ENCODE measurements at places on chromosomes 1 and 21.
A peak's percentile ranks its signal among the peaks of the same experiment; 100 is the strongest.

GRCh38 chr1:92910081-92910480, 51.2 kb downstream of the DIPK1A start:
- no peak for DNase-seq

- no peak for DNase-seq
Observed at GRCh38 chr1:218369688-218370511, 24.8 kb downstream of the TGFB2 start.

DNA sequence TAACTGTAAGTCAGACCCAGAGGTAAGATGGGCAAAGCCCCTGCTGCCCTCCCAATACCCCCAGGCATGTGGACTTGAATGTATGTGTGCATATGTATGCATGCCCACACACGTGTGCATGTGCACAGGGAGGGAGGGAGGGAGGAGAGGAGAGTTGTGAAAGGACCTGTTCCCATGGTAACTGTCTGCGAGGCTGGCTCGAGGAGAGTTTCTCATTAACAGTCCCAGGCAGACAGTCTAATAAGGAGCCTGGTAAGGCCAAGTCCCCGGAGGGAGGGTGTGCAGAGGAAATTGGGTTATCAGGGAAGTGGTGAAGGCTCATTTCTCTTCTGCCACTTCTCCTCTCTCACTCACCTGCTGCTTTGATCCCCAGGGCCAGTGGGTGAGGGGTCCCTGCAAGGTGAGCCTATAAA, 74.9 kb downstream of the NFASC start:
- DNase-seq: no peak

- no peak for DNase-seq
Observed at GRCh38 chr1:19866758-19867157, 15.4 kb upstream of the OTUD3 start.

GRCh38 chr1:170929412-170929834, 5.9 kb upstream of the MROH9 start:
- no peak for DNase-seq

DNA sequence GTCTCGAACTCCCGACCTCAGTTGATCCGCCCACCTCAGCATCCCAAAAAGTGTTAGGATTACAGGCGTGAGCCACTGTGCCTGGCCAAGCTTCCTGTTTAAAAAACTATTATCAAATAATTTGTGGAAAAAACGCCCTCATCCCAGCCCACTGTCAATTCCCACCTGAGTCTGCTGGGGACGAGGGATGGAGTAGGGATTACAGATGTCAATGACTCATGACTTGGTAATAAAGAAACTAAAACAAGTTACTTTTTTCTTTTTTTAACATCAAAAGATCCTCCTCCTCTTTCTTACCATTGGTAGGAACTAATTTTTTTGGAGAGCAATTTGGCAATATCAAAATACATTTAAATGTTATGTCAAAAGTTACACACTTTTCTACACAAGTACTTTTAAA, 9.7 kb downstream of the CNN3 start:
- no peak for DNase-seq

GRCh38 chr21:29152916-29153315, 22.5 kb downstream of the MAP3K7CL start:
- no peak for DNase-seq

DNA sequence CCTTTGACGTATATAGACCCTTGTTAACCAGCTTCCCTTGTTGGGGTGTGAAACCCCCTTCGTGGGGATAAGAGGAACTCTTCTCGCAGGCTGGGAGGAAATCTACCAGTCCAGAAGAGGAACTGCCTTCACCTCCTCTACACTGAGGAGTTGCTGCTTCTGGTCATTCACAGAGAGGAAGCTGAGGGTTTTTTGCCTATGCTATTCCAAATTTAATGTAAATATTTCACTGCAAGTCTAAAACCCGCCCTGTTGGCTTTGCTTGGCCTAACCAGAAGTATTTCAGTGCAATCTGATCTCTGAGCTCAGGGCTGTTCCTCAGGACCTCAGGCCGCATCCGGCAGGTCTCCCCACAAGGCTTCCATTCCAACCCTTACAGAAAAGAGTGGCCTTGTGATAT, 150.1 kb downstream of the HIVEP3 start:
- no peak for DNase-seq

- DNase-seq: no peak
Observed at GRCh38 chr1:65002156-65002507, 35.8 kb upstream of the JAK1 start.

DNA sequence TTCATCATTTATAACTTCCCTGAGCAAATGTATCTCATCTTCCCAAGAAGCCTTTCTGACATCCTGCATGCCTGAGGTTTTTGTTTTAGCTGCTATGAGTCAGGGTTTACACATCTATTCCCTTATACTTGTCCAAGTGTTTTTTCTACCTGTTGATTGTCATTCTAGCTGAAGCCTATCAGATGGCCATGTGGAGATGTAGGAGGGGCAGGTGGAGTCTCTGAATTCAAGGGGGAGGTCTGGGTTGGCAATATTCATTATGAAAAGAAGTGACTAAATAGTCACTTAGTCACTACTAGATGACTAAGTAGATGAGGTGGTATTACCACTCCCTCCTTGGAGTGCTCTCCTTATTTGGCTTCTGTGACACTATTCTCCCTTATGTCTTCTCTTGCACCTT, 52.4 kb downstream of the XCL1 start:
- no peak for DNase-seq

- peak; percentile 26 for DNase-seq
Observed at GRCh38 chr1:36420836-36421317, 23.2 kb upstream of the LSM10 start.

DNA sequence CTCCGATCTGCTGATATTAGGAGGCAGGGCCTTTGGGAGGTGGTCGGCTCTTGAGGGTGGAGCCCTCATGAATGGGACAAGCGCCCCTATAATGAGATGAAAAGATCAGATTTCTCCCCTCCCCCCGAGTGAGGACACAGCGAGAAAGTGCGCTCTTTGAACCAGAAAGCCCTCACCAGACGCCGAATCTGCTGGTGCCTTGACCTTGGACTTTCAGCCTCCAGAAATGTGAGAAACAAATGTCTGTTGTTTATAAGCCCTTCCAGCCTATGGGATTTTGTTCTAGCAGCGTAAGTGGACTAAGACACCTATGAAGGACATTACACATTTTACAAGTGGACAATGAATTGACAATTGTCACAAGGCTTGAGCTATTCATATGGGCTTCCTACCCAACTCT, 80.2 kb downstream of the RIPK4 start:
- no peak for DNase-seq

- no peak for DNase-seq
Observed at GRCh38 chr1:113012149-113012548, 56.2 kb upstream of the SLC16A1 start.

DNA sequence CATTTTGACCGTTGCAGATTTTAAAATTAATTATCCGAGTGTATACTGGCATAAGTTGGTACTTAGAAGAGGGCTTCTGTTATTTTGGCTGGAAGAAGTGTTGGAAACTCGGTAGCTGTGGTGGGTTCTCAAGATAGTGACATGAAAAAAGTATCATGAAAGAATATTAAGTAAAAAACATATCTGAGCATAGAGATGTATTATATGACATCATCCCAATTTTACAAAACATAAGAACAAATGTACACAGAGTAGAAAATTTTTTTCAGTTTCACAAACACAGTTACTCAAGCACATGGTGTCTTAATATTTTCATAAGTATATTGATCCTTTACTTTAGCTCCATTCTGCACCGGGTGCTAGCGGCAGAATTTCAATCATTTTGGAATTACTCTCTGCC, 684 bp downstream of the IFI16 start:
- no peak for DNase-seq

DNA sequence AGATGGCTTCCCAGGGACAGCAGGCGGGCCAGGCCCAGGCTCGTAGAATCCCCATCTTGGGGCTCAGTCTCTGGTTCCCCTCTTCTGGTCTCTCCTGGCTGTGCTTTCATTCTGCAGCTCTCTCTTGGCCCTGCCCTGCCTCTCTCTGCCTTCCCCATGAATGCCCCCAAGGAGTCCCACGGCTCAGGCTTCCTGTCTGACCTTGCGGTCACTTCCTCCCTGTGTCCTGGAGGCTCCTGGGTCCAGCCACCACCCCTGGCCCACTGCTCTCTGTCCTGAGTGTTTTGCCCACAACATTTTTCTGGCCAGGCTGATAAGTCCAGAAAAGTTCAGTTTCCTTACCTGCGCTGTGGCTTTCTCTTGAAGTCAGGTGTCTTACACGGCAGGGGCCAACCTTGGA, 29.1 kb downstream of the PIGP start:
- DNase-seq: no peak

DNA sequence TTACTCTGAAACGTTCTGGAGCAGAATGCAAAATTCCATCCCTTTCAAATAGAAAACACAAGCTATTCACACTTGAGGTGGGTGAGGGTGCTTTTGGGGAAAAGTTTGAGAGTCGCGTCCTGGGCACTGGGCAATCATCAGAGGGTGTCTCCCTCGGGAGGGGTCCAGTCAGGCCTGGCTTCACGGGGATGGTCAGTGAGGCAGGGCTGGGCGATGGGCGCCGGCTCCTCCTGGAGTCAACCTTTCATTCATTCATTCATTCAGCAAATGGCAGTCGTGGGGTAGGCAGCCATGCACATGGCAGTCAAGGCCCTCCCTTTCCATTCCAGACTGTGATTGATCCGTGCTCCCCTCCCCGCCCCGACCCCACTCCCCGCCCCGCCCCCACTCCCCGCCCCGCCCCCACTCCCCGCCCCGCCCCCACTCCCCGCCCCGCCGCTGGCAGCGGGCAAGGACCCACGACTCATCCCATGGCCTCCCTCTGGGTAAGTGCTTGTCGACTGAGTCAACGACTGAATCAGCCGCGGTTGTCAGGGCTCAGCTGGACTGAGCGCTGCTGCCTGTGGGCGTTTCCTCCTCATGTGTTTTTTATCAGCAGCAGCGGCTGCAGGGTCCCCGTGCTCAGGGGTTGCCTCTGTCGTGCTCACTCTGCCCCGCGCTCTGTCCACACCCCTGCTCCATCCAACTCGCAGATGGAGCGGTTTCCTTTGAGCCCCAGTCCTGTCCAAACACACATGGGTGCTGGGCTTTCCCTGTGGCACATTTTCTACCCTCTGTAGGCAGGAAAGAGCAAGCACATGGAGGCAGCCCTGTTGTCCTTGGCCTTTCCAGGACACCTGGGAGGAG, 12.5 kb upstream of the SPSB1 start:
- no peak for DNase-seq

- DNase-seq: no peak
Observed at GRCh38 chr1:36176106-36176949, 20.4 kb downstream of the MAP7D1 start.

DNA sequence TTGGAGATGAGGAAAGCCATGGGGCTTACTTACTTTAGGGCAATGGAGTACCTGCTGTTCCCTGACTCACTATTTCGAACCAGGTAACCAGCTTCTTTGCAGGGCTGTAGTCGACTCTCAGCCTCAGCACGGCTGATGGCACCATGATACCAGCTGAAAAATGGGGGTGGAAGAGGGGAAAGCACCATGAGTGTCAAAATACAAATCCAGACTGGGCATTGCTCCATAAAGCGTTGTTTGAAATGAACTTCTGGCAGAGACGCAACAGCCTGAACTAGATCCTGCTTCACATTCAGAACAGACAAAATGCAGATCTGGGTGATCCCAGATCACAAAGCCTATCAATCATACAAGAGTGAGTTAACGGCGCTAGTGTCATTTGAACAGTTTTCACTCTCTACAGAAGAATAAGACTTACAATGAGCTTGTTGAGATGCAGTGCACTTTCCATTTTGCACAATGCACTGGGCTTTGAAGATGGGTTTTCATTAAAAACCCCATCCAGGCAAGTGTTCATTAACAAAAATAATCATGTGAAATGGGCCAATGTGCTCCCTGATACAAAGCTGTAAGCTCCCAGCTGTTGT, 16.0 kb upstream of the TDRD10 start:
- no peak for DNase-seq

DNA sequence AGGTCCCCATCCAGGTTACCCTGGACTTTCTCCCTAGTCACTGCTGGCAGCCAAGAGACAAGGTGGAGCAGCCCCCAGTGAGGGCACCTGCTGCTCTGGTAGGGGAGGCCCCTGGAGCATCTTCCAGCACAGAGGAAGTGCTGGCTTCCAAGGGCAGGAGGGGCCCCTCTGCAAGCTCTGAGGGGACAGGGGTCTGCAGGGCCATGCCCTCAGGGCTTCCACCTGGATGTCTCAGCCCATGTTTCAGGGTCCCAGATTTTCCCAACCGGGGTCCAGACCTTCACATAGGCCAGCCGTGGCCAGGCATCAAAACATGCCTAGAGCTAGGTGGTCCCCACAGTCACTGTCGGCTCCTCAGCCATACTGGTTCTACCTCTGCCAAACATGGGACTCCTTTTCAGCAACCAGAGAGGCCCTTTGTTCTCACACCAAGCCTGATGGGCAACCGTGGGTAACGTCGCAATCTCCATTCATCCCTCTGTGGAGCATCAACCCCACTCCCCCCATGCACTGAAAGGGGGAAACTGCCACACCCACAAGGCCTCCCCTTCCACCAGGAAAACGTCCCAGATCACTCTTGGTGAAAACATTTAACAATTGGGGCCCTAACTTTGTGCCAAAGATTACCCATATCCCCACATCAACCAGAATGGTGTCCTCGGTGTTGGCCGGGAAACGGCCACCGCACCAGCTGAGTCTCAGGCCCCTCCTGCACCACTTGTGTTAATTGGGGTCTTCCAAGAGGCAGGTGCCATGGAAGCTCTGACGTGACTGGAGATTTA, 1.9 kb upstream of the COL6A2 start:
- no peak for DNase-seq

DNA sequence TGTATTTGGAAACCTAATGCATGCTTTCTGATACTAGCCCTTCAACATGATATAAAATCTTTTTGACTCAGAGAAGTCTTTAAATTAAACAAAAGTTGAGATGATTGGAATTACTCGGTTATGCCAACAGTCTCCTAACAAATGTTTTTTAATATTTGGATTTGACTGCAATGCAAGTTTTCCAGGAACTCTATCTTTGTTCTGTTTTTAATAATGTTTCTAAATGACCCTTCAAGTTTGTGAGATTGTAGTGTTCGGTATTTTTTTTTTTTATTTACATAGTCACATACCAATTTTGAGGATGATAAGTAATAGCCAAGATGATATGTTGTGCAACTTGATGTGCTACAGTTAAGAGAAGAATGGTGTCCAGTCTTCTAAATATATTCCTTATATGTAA, 258.0 kb downstream of the FMN2 start:
- no peak for DNase-seq

GRCh38 chr1:53892911-53893310, 1.1 kb upstream of the DIO1 start:
- no peak for DNase-seq

DNA sequence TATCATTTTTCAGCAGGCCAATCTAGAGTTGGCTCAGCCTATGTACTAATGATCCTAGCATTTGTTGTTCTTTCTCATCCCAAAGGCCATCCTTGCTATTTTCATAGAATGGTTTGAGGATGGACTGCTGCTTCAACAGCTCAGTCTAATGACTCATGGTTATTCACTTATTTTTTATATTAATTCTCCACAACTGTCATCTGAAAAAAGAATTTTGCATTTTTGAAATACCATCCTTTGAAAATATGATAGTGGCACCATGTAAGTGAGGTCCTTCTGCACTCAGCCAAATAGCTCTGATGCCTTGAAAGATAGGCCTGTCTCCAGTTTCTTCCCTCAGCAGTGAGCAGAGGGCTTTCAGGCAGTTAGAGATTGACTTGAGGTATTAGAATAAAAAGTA, 377.5 kb downstream of the LMO4 start:
- DNase-seq: peak; percentile 63

GRCh38 chr1:180136331-180136967, 18.2 kb upstream of the QSOX1 start:
- no peak for DNase-seq

GRCh38 chr1:29687601-29688244, 451.4 kb downstream of the PTPRU start:
- DNase-seq: no peak
